ENCODE measurements at places on chromosomes 4 and X. TPM values are rescaled to one million over a fixed set of nuclear protein-coding genes. Genes with fewer than 3 reads are reported as not detected.

DNA sequence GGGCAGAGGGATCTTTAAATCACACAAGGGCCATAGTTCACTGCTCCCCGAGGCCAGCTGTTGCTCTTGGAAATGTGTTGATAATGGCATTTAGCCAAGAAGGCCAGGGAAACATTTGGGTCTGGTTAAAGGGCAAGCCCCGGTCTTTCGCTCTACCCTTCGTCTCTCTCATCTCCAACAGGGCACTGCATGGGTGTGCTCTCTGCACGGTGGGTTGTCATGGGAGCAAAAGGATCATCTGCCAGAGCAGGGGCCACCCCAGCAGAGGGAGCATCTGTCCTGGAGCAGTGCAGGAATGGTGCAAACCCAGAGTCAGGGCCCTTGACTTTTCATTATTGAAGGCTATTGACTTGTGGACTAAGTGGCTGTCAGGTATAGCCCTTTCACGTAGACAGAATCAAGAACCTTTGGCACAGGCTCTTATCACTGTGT, 22.7 kb upstream of the PGRMC2 start:
- no peak for DNase-seq

Gene MAOB
- total RNA-seq = 28.2 TPM

GRCh38 chr4:70816894-70817293, 22.8 kb downstream of the GRSF1 start:
- DNase-seq = no peak

DNA sequence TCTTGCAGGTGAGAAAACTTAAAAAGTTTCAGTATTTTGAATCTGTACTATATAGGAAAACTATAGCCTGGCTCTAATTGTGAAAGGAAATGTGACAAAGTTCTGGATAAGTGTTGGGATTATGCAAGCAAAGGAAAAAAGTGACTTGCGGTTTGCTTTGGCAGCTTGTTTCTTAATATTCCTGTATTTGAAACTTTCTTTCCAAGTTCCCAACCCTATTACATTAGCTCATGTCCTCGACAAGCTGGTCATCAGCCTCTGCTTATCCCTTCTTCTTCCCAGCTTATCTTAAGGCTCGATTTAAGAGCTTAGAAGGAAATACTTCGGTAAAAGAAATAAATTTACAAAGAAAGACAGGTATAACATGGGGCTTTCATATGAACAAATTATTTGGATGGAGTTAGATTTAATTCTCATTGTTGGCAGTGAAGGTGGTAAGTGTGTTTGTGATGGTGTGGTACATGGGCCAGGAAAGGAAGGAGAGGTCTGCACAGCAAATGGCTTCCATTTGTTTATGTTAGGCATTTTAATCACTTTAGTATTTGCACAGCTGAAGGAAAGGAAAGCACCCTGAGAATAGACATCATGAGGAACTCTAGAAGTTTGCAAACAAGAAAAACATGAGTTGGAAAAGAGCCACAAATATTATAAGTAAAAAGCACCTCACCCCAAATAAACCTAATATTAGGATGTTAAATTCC, 5.1 kb upstream of the MYOZ2 start:
- DNase-seq = no peak

Data from HCT116 (cell line).